Naive thymus-derived CD8-positive, alpha-beta T cell (primary cell): ENCODE measurements at places on chromosomes 11 and 22.

GRCh38 chr11:63573881-63574855 is 11.0 kb upstream of the PLAAT2 start:
- peak overlapping the region; percentile 90 for H3K4me3 ChIP-seq
- no peaks in the 10 kb centered on the region for H3K27me3 ChIP-seq
- peak; percentile 21 for DNase-seq
- peaks cover 2% of the 10 kb centered on the region for H3K36me3 ChIP-seq

DNA sequence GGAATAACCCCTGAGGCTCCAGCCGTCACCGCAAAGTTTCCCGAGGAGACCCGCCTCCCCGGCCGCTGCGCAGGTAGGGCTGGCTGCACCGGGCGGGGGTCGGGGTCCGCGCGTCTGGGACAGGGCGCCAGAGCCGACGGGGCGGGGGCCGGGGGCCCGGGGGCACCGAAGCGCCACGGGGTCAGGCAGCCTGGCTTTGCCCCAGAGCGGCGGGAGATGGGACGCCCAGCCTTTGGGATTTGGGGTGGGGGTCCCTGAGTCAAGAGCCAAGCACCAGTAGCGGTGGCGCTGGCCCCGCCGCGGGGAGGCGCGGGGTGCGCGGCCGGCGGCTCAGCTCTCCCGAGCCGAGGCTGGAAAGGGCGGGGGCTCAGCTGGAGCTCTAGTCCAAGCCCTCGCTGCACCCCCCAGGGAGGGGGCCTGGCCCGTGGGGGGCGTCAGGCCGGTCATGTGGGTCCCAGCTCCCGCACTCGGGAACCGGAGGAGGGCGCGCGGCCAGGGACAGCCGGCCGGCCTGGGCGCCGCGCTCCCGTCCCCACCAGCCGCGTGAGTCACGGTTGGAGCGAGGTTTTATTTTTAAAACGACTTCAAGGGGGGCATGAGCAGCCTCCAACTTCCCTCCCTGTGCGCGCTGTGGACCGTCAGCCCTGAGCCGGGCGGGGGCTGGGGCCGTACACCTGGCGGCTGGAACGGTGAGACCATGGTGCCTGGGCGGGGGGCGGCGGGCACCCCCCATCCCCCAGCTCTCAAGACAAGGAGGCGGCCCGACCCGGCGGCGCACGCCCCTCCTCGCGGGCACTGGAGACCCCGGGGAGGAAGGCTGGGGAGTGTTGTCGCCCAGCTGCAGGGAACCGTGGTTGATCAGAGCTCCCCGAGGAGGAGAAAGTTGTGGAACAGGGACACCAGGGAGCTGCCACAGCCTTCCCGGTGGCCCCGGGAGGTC is 626 bp downstream of the FLRT1 start:
- H3K4me3 ChIP-seq = no peak overlapping the region
- no peak overlapping the region for H3K27ac ChIP-seq
- peaks cover 9% of the 10 kb centered on the region for H3K36me3 ChIP-seq
- H3K27me3 ChIP-seq = peaks cover 32% of the 10 kb centered on the region
- no peak for DNase-seq

DNA sequence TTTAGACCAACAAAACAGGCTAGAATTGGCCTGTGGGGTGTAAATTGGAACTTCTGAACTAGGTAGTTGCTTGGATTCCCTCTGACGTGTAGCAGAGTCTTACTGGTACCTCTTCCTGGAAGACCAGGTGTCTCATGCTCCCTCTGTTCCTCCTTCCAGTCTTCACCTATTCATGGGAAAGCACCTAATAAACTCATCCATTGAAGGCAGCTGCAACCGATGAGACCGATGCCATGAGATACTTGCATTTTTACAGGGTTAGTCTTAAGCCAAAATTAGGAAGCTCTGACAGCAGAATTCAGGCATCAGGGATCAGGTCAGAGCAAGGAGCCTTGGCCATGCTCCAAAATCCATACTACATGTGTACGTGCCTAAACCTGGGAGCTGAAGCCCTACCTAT is 13.2 kb upstream of the HEPHL1 start:
- no peak for DNase-seq
- peaks cover 4% of the 10 kb centered on the region for H3K36me3 ChIP-seq
- H3K4me1 ChIP-seq = no peaks in the 10 kb centered on the region
- peaks cover 5% of the 10 kb centered on the region for H3K27me3 ChIP-seq

GRCh38 chr22:23826510-23827350 is 12.1 kb downstream of the DERL3 start:
- no peaks in the 10 kb centered on the region for H3K36me3 ChIP-seq
- H3K27me3 ChIP-seq = no peaks in the 10 kb centered on the region
- no peak for DNase-seq
- no peak overlapping the region for H3K4me3 ChIP-seq

- H3K4me1 ChIP-seq = peaks cover 3% of the 10 kb centered on the region
- DNase-seq = peak; percentile 77
- no peak overlapping the region for H3K4me3 ChIP-seq
- no peak overlapping the region for H3K27ac ChIP-seq
- no peaks in the 10 kb centered on the region for H3K36me3 ChIP-seq
- peaks cover 7% of the 10 kb centered on the region for H3K27me3 ChIP-seq
Observed at GRCh38 chr11:58788355-58789023, 56.0 kb downstream of the GLYATL2 start.

DNA sequence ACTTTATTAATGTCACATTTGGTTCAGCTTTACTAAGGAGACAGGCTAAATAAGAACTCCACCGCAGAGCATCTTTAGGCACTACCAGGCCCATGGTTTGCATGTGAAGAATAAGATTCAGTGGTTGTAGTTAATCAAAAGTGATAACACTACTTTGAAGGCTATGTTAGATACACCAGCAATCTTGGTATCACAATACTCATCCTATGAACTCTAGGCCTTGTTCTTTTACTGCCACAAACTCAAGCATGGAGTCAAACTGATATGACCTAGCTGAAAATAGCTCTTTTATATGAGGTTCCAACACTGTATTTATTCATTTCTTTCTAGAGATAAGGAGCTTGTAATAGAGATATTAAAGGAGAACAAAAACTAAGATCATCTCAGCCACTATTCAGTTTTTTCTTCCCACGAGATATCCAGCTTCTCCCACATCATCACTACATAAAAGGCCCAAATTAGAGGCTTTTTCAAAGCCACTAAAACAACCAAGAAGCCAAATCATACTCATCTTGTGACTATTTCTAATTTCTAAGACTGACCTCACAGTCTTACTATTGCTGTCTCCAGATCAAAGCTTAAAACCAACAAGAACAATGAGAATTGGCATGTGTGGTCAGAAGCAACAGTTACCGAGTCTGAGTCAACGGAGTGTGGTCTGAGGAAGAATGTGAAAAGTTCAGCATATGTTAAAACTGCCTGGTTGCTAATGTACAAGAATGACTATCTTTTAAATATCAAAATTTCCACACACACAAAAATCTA is 25.1 kb upstream of the GUCY1A2 start:
- no peak overlapping the region for H3K4me3 ChIP-seq
- no peak overlapping the region for H3K27ac ChIP-seq
- DNase-seq = no peak
- H3K27me3 ChIP-seq = no peaks in the 10 kb centered on the region

GRCh38 chr11:17077240-17077519 is 287 bp downstream of the RPS13 start:
- H3K36me3 ChIP-seq = no peaks in the 10 kb centered on the region
- no peaks in the 10 kb centered on the region for H3K27me3 ChIP-seq
- DNase-seq = no peak
- H3K4me3 ChIP-seq = peak overlapping the region; percentile 97
- H3K27ac ChIP-seq = peak overlapping the region; percentile 99

DNA sequence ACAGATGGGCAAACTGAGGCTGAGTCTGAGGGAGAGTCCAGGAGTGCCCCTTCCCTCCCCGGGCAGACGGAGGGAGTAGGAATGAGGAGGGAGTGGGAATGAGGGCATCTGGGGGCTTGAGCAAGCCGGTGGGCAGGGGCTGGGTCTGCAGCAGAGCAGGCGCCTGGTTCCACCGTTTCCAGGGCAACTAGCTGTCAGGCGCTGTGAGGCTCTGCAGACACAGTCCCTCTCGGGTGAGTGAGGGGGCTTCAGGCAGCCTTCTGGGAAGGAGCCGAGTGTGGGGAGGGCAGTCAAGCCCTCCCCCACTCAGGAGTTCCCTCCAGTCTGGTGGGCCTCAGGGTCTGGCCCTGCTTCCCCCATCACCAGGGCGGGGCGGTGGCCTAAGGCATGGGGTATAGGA is 19.0 kb downstream of the TMEM258 start:
- no peak overlapping the region for H3K27ac ChIP-seq
- no peak for DNase-seq
- no peaks in the 10 kb centered on the region for H3K36me3 ChIP-seq
- H3K4me1 ChIP-seq = peaks cover 11% of the 10 kb centered on the region

DNA sequence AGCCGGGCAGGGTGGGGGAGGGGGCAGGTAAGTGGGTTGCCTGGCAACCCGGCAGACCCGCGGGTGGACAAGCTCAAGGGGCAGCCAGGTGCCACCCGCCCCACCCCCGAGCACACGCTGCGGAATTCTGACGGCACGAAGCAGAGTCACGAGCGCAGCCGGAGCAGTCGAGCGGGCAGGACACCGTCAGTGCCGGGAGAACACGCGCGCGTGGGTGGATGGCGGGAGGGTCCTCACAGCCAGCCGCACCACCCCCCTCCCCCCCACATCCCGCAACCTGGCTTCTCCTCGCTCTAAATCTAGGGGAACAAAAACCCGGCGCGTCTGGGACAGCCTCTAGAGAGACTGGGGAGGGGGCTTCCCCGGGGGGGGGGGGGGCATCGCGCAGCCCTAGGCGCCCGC is 133.1 kb upstream of the HSD17B12 start:
- no peak overlapping the region for H3K4me3 ChIP-seq
- H3K27ac ChIP-seq = no peak overlapping the region
- peaks cover 38% of the 10 kb centered on the region for H3K27me3 ChIP-seq
- DNase-seq = no peak

- DNase-seq = no peak
- no peaks in the 10 kb centered on the region for H3K27me3 ChIP-seq
- no peak overlapping the region for H3K27ac ChIP-seq
- no peak overlapping the region for H3K4me3 ChIP-seq
- H3K36me3 ChIP-seq = no peaks in the 10 kb centered on the region
Observed at GRCh38 chr11:24748261-24748660, 251.4 kb downstream of the LUZP2 start.
